ENCODE measurements at places on chromosomes 5 and 9.

DNA sequence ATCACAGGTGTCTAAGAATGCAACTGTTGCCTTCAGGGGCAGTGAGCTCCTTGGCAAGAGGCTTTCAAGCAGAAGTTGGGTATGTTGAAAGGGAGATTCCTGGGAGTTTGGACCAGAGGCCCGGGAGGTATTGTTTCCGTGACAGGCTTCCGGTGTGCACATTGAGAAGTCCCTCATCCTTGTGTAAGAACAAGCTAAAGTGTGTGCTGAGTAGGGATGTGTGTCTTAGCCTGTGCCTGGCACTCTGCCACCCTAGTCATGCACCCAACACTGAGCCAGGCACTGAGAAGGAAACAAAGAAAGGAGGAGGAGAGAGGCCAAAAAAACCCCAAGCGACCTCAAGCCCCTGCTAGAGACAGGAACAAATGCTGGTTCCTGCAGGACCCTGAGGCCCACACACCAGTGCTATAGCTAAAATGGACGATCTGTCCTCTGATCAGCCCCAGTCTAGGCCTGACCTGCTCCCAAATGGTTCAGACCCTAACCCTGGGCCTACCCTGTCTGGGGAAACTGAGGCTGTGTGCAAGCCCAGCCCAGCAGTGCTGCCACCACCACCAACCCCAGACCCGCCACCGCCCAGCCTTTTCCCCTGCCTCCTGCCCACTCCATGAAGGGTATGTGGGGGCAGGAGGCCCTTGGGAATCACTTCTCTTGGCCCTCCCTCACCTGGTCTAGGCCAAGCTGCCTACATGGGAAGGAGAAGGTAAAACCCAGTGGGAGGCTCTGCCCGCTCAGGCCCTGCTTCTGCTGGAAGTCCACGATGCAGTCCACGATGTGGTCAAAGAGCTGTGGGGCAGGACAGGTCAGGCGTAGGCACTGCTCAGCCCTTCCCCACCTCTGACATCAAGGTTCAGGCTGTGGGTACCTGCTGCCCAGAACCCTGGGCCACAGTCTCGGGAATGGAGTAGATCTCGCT, 12.6 kb downstream of the HK3 start:
- DNase-seq: no peak

DNA sequence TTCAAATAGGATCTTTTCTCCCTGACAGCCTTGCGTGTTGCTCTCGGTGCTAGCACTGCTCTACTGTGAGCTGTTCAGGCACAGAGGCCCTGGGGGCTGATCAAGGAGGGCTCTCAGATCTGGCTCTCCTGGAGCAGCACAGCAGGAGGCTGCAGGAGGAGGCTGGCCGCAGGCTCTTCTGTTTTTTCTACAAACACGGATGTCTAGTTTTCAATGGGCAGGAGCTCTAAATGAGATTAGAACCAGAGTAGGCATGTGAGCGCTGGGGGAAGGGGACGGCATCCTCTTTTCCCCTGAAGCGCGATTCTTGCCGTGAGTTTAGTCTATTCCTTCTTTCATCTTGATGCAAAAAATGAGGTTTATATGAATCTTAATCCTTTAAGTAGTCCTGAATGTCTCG, 61.7 kb upstream of the IRX4 start:
- no peak for DNase-seq

GRCh38 chr9:33129886-33130881, 37.0 kb downstream of the B4GALT1 start:
- DNase-seq: no peak

DNA sequence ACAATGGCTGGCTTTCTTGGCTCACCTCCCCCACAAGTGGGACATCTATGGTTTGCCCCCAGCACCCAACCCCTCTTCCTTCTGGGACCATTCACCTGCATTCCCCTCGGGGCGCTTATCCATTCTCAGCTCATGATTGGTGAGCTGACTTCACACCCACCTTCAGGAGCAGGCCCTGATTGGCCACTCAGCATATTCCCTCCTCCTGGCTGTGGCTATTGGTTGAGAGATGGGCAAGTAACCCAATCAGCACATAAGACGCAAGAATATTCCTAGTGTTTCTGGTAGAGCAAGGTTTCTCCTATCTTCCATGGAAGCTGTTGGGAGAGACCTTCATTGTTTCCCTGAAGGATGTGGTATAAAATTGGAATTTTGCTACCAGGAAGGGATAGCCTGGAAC, 22.7 kb upstream of the UNC5A start:
- DNase-seq: no peak

- no peak for DNase-seq
Observed at GRCh38 chr5:72630081-72630480, 122.9 kb upstream of the ZNF366 start.

- DNase-seq: no peak
Observed at GRCh38 chr9:129712634-129713401, 40.0 kb downstream of the PTGES start.

- DNase-seq: no peak
Observed at GRCh38 chr9:90826326-90827020, 24.9 kb downstream of the SYK start.

GRCh38 chr5:6317116-6317798, 61.1 kb downstream of the MED10 start:
- DNase-seq: no peak

DNA sequence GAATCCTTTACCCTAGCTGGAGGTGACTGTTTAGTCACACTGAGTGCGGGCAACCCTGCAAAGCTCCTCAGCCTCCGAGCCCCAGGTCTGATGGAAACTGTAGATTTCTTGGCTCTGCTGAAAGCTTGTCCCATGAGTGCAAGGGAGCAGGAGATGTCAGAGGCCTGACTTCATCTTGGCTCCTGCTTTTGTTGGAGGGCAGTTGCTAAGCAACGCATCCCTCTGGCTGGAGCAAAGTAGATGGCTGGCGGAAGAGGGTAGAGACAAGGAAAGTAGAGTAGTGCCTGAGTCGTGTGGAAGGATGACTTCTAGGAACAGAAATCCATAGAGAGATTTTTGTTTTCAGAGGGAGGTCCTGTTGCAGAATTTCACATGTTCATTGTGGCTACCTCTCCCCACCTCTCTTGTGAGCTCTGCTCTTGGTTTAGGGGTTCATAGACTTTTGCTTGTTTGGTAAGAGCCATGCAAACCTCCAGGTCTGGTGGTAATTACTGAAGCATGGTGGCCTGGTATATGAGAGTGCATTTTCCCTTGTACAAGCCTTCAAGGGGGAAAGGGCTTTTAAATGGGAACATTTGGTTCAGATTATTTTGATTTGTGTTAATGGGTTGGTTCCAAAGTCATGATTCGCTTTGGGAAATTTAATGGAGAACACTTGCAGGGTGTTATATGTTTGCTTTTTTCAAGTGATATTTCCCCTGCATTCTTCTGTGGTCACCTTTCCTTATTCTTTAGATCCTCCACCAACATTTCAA, 71.5 kb downstream of the ARHGAP26 start:
- no peak for DNase-seq

GRCh38 chr9:92308893-92309292, 15.4 kb upstream of the IARS1 start:
- no peak for DNase-seq

- no peak for DNase-seq
Observed at GRCh38 chr5:108367679-108368334, 14.1 kb downstream of the FBXL17 start.

- no peak for DNase-seq
Observed at GRCh38 chr9:123796618-123797484, 133.1 kb downstream of the DENND1A start.

- no peak for DNase-seq
Observed at GRCh38 chr5:99019254-99019653, 90.4 kb upstream of the CHD1 start.

DNA sequence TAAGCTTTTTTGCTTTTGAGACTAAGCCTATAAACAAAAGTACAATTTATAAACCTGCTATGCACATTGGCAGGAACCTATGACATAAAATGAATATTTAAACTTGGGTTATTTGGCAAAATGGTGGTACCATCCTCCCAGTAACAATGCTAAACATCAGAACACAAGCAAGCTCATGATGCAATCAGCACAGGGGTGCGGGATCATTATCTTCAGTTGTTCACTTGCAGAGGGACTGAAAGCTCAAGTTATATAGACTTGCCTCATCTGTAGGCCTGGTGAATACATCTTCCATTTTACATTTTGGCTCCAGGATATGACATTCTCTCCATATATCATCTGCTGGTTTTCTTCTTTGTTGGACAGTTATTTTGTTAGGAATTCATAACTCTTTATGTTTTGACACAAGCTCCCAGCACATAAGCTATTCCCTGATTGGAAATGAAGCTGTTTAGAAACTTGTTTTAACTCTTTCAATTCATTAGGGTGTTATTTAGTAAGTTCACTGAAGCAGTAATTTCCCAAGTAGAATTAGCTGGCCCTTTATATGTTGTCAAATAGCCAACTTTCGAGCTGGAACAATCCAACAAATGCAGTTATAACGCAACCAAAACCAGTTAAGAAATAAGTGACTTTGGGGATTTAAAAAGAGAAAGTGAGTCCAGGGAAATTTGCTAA, 124.7 kb upstream of the LIFR start:
- DNase-seq: no peak

GRCh38 chr9:89036891-89037290, 45.6 kb downstream of the S1PR3 start:
- no peak for DNase-seq

DNA sequence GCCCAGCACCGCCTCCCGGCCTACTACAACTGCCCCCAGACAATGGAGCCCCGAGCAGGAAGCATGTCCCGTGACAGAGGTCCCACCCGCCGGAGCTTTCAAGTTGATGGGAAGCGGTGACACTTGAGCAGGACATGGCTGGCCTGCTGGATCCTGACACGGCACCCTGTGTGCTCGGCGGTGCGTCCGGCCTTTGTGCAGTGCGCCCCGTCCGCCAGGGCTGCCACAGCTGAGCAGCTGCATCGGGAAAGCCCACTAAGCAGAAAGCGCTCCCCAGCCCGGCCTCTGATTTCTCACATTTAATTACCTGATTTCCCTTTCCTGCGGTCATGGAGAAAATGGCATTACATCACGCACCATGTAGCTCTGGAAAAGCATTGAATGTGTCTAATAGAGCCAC, 611.9 kb downstream of the IRX1 start:
- DNase-seq: no peak

DNA sequence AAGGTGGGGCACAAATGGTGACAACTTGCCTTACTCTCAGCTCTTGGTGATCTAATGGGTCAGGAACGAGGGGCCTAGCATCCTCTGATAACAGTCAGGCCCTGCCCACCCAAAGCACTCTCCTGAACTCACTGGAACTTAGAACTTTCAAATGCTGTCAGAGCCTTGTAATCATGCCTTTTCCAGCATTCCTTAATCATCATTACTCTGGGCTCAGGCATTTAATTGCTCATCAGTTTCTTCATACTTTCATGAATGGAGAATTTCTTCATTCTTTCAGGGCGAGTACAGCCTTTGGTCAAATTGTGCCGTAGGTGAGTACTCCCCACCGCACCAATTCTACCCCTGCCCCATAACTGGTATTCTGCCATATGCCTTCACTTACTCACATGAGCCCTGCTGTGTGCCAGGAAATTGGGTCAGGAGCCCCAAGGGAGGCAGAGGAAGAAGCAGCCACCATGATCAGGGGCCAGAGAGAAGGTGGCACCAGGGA, 30.2 kb upstream of the DUSP1 start:
- no peak for DNase-seq

DNA sequence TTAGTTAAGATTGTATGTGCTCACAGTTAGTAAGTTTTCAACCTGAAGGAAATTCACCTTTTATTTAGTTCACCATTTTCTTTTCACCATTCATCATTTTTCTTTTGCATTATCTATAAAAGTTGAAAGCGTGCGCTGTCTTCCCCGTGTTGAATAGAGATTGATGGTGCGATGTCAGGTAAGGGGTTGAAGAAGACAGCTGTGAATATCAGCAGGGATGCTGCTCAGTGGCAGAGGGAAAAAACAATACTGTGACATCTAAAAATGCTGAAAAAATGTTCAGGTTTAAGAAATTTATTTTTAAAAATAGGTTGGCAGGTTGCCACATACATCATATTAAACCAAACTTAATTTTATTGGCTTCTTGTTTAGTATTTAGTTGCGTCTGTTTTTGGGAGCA, 815.0 kb downstream of the DTWD2 start:
- no peak for DNase-seq

DNA sequence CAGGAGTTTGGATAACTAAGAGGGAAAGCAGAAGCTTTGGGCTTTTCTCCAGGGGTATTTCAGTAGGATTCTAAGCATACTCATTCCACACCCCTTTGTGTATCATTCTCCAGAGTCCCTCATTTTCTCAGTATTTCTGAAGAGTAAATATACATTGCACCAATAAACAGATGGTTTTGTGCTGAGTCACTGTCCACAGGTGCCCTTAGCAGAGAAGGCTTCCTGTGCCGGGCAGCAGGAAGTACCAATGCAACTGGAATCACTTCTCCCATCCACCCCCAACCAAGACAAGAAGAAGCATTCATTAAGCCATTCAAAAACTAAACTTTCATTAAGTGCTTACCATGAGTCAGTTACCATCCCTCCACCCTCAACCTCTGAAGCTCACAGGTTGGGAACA, 3.6 kb upstream of the CCNJL start:
- no peak for DNase-seq

GRCh38 chr9:129875687-129876395, 40.6 kb downstream of the USP20 start:
- no peak for DNase-seq

GRCh38 chr5:102873379-102873932, 118.4 kb downstream of the PAM start:
- no peak for DNase-seq

DNA sequence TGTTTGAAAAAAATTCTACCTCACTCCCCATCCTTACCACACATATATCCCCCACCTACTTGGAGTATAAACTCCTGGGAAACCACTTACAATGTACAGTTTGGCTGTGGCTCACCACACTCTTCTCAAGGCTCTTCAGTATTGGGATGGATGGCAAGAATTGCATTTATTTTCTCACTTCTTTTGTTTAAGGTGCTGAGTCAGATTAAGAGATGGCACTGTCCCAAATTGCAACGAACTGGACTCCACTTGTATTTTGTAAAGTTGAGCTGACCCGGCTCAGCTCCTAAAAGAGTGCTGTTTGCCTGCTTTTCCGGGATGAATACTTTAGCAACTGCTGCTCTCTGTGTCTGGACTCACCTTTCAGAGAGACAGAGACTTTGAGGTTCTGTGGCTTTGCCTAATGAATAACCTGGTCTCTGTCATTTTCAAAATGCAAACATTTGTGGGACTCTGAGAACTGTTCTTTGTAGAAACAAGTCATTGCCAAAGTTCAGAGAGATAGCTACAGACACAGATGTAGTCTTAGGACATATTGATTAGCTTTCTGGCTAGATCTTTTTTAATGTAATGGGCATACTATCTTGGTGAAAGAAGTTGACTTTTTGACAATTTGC, 42.2 kb downstream of the PPP2R2B start:
- DNase-seq: no peak

DNA sequence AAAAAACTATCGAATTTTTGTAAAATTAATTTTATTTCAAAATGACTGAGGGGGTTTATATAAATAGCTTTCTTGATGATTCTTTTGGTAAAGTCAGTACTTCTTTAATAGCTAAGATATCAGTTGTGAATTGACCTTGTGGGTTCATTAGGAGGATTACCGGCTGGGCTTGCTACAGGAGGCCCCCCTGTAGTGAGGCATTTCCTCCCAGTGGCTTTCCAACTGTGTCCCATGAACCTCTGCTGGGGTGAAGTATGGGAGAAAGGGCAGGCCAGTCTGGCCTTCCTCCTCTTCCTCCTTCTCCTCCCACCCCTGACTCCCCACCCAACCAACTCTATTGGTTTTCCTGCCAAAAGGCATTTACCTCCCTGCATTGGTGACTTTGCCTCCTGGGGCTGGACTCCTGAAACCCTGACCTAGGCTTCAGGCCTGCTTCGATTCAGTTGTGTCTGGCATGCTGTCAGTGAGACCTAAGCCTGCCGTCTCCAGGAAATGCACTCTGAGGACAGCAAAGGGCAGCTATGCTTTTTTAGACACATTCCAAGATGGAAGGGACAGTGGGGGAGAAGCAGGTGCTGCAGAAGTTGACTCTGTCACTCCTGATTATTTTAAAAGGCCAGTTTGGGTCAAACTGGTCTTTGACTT, 144.8 kb downstream of the HSPA4 start:
- DNase-seq: no peak

Data from NCI-H187 treated with DMSO at 0.1 percent for 48 hours (cell line).